Stimulated activated CD4-positive, alpha-beta T cell treated with anti-CD3 and anti-CD28 coated beads, Interleukin-2, amount 100 ng/mL, for 24 hours (primary cell): ENCODE measurements at places on chromosomes 6 and 20.

- no peak for DNase-seq
These were observed 16.3 kb upstream of the POPDC3 start for GRCh38 chr6:105196076-105196475.

DNA sequence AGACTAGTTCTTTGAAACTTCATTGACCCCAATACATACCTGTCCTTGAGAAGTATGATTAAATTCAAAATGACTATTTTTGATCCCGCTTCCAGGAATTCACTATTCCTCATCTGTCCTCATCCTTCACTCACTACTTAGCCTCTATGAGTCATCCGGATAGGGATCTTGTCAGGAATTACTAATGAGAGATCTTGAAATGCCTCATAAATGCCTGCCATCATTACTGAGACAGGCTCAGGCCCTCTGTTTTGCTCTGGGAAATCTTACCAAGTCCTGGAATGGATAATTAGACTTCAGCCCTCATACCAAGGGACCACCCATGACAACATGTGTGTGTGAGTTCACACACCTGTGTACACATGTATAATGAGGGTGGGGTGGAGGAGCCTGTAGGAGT is 2.8 kb upstream of the CYP24A1 start:
- DNase-seq = no peak

DNA sequence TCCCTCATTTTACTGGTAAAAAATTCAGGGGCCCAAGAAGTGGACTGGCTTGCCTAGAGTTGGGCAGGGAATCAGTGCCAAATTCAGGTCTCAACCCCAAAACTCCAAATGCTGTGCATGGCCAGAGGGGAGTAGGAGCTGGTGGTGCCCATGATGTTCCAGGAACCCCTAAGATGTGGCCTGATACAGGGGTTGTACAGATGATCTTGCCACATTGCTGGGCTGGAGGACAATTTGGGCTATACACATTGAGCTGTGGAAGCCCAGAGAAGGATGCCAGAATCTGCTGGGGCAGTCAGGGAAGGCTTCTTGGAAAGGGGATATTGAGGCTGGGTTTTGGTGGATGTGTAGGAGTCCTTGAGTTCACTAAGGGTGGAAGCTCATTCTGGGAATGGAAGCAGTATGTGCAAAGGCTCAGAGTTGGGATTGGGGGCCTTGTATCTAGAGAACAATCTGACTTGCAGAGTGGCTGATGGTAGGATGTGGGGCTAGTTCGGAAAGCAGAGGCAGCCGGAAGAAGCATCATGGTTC is 38.0 kb upstream of the APCDD1L start:
- no peak for DNase-seq

DNA sequence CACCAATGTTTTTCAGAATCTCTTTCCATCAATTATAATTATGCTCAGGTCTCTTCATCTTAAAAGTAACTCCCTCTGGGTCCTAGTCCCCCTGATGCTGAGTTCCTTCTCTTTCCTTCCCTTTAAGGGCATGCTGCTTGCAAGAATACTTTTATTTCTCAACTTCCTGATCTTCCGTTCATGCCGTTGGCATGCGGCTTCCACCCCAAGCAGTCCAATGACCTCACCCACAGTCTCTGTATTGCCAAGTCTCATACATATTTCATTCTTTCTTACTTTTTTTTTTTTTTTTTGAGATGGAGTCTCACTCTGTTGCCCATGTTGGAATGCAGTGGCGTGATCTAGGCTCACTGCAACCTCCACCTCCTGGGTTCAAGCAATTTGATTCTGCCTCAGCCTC is 83.5 kb downstream of the NDUFAF5 start:
- DNase-seq = no peak

DNA sequence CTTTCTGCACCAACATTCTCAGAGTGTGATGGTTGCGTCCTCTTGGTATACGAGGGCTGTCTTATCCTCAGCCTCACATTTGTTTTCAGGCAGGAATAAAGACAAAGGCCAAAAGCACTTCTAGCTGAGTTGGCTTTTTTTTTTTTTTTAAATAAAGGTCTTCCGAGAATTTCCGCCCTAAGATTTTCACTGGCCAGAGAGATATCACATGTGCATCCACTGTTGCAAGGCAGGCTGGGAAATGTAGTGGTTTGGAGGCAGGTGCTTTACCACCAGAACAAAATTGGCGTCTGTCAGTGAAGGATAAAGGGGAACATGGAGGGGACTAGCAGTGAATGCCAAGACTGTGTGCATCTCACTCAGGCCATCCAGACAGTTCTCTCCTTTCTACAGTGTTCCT is 334.9 kb upstream of the SOX4 start:
- DNase-seq = no peak

DNA sequence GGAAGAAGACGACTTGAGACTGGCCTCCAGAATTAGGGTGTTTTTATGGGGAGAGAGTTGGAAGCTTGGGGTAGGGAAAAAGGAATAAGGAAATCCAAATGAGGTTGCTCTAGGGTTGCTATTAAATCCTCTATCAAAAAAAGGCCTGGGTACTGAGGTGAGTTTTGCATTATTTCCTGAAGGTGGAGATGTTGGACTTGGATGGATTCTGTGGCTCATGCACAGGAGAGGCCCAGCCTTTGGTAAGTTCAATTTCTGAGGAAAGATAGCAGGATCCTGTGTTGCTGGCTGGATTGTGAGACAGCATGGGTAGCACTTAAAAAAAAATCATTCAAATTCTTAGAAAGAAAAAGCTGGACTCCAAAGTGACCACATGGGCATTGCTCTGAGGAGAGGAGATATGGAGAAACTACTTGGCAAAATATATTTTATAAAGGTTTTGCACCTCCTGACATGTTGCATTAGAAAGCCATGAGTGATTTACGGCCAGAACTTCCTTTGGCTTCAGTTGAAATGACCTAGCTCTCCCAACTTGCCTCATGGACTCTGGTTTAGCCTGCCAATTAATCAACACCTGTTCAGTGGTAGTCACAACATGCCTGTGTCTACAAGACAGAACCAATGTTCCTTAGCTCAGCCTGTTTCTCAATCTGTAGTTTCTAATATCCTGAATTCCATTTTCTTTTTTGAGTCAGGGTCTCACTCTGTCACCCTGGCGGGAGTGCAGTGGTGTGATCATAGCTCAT is 152.1 kb upstream of the RALGAPA2 start:
- no peak for DNase-seq

DNA sequence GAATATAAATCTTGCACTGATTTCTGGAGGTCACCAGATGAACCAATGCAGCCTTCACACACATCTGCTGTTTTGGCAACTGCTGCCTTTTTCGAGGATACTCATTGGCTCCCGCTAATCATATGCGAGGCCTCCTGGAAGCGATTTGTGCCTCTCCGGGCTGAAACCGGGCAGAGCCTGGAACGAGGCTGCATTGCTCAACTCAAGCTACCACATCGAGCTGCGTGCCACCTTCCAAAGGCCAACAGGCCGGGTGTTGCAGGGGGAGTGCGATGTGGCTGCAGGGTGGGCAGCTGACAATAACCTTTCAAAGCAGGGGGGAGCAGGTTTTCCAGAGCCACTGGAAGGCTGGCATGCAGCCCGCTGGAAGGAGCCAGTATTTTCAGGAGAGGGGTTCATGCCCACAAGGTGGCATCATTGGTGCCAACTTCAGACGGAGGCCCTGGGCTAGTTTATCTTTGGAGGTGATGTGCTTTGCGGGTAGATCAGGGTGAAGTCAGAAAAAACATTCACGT is 122.6 kb upstream of the IFNGR1 start:
- DNase-seq = peak; percentile 55

DNA sequence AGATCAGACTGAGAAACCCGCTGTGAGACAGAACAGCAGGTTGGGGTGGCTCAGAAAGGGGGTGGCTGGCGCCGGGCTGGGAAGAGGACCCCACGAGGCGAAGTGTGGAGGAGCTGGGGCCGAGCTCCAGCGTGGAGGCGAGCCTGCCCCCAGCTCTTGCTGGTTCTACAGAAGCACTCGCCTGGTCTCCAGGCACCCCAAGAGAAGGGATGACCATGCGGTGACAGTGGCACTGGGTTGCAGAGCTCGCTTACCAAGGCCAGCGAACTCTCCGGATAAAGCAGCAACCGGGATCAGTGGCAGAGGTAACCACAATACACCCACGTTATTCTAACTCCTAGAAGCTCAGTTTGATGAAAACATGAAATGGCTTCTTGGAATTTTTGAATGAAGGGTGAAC is 26.5 kb downstream of the THBS2 start:
- no peak for DNase-seq
